K562 (cell line): ENCODE measurements at places on chromosomes 7 and 10. TPM values are rescaled to one million over a fixed set of nuclear protein-coding genes. Genes with fewer than 3 reads are reported as not detected.

DNA sequence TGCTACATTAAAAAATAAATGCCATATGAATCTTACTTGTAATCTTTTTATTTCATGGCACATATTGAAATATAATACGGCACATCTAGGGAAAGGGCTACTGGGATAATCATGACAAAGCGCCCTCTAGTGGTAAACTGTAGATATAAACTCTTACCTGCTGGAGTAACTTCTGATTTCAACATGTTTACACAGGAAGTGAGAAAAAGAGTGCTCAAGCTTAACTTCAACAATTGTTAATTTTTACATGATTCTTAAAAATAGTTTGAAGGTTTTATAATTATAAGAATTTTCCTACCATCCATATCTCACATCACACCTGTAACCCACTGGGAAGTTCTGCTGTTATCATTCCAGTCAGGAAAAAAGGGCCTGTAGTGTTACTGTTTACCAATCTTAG, 2.0 kb upstream of the HEPACAM2 start:
- DNase-seq: peak; percentile 71

GRCh38 chr7:11343818-11344413, 370.2 kb downstream of the PHF14 start:
- peak; percentile 56 for DNase-seq

DNA sequence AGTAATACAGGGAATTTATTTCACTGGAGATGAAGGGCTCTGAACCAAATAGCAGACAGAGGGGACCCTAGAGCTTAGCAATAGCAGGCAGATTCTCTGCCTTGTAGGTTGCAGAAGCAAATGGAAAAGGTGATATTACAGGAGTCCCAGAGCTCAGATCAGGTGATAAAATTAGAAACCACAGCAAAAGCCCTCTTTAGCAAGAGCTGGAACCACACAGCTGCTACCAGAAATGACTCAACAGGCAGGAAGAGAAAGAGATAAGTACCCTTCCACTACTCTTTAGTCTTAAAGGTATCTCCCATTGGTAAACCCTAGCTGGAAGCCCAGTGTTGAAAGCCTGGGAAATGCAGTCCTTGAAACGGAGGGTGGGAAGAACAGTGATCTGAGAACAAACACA, 535.6 kb upstream of the GHITM start:
- no peak for DNase-seq

- DNase-seq: no peak
Observed at GRCh38 chr7:38382684-38383083, 109.2 kb upstream of the TARP start.

AKR1D1 gene
- not detected in 2 replicates for total RNA-seq

LBX1 gene
- total RNA-seq: not detected in 2 replicates

C10orf53 gene
- not detected in 2 replicates for total RNA-seq

C10orf88 gene
- total RNA-seq: 6.5 and 7.8 TPM in 2 replicates

GNAT3 gene
- total RNA-seq: not detected in 2 replicates
